T-cell (primary cell): ENCODE measurements at places on chromosomes 16 and 17. TPM values are rescaled to one million over a fixed set of nuclear protein-coding genes. Genes with fewer than 3 reads are reported as not detected.

Gene RASD1
- total RNA-seq, result 2.0 TPM

GRCh38 chr17:42784811-42785592 is 4.6 kb downstream of the WNK4 start:
- H3K27ac ChIP-seq, result no peak overlapping the region
- peaks cover 36% of the 10 kb centered on the region for H3K4me1 ChIP-seq
- H3K27me3 ChIP-seq, result peaks cover 82% of the 10 kb centered on the region
- no peaks in the 10 kb centered on the region for H3K36me3 ChIP-seq

DNA sequence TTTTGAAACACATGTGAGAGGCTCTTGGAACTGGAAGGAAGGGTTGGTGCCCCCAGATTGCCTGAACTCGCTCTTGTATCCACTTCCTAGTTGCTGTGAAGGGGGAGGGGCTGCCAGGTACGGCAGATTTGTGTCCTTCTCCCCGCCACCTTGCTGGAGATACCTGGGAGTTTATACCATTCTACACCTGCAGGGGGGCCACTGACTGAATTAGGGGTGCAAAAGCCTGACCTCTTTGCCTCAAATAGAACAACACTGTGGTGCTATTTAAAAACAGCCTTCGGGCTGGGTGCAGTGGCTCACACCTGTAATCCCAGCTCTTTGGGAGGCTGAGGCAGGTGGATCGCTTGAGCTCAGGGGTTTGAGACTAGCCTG is 35.1 kb upstream of the IL34 start:
- H3K4me3 ChIP-seq, result no peak overlapping the region
- no peak overlapping the region for H3K27ac ChIP-seq
- no peaks in the 10 kb centered on the region for H3K36me3 ChIP-seq
- H3K27me3 ChIP-seq, result peaks cover 10% of the 10 kb centered on the region
- no peaks in the 10 kb centered on the region for H3K4me1 ChIP-seq

DNA sequence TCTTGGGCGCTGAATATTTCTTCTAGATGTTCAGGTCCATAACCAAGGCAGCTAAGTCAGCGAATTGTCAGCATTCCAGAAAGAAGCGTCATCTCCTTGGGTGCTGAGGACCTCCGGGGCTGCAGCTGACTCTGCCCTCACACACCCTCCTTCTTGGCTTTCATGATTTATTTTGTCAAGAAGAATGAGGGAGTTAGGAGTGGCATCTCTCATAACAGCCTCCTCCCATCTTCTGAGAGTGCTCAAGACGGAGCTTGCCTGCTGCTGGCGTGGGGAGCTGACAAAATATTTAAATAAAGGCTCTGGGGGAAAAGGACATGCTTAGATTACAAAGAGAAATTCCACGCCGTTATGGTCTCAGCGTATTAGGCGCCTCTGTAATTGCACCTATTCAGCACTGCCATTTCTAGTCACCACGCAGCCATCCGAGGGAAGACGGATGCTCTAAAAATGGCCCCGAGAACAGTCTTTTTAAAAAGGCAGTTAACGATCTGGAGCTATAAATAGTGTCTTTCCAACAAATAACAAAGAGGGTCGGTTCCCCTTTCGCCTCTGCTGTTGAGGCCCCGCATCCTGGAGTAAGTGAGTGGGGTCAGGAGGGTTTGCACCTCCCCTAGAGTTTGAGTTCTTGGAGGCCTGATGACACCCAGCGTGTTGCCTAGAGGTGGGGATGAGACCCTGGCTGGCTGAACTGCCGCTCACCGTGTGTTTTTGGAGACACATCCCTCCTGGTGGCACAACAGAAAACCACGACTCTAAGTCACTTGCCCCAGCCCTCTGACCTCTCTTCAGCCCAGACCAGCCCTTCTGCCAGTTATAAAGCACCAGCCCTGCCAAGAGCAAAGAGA is 187.0 kb downstream of the CCDC182 start:
- peaks cover 11% of the 10 kb centered on the region for H3K4me1 ChIP-seq
- H3K36me3 ChIP-seq, result no peaks in the 10 kb centered on the region
- H3K27ac ChIP-seq, result no peak overlapping the region
- no peak overlapping the region for H3K4me3 ChIP-seq

DNA sequence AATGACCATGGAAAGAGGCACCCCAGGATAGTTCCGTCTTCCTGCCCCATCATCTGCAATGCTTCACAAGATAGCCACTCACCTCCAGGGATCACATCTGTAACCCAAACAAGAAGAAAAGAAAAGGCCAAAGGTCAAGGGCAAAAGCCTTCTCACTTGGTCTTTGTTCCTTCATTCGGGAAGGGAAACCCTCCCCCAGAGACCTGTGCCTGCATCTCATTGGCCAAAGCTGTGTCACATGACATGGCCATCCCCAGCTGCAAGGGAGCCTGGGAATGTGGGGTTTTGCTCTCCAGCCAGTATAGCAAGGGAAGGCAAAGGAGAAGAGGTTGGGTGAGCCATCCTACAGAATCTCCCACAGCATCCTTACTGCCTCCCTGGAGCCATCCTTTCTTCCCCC is 47.9 kb downstream of the NOL11 start:
- H3K27me3 ChIP-seq, result no peaks in the 10 kb centered on the region
- no peak overlapping the region for H3K4me3 ChIP-seq
- H3K36me3 ChIP-seq, result peaks cover 7% of the 10 kb centered on the region
- H3K27ac ChIP-seq, result no peak overlapping the region
- DNase-seq, result no peak
